ENCODE measurements at places on chromosomes 13 and 19. TPM values are rescaled to one million over a fixed set of nuclear protein-coding genes. Genes with fewer than 3 reads are reported as not detected.

Gene LAIR1
- 7.7 TPM for total RNA-seq

Gene SCN1B
- total RNA-seq = 0.96 TPM

Gene ZNF549
- total RNA-seq = 4.9 TPM

Gene ZNF468
- 13.3 TPM for total RNA-seq

Gene DNAJC15
- 16.6 TPM for total RNA-seq

Gene OR10H2
- not detected for total RNA-seq

Gene CD33
- 8.7 TPM for total RNA-seq

GRCh38 chr19:19655051-19655594, 8.4 kb downstream of the ATP13A1 start:
- peaks cover 72% of the 10 kb centered on the region for H3K36me3 ChIP-seq
- H3K27me3 ChIP-seq = no peaks in the 10 kb centered on the region
- peaks cover 4% of the 10 kb centered on the region for H3K4me1 ChIP-seq
- H3K4me3 ChIP-seq = no peak overlapping the region

DNA sequence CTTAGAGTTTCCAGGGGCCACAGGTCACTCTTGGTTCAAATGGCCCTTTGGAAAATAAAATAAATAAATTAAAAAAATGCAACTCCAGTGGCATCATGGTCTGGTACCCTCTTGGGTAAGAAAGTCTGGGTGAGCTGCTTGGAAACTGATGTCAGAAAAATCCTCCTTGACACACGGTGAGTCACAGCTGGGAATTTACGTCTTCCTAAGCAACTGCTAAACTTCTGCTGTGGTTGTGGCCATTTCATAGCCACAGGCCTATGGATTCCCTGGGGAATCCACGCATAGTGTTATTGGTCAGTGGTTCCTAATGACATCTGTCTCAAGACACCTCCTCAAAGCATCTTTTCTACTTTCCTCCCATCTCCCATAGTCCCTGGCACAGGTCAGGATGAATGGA, 220.8 kb downstream of the COG6 start:
- peaks cover 2% of the 10 kb centered on the region for H3K27me3 ChIP-seq
- H3K4me3 ChIP-seq = no peak overlapping the region
- H3K4me1 ChIP-seq = peaks cover 7% of the 10 kb centered on the region
- no peaks in the 10 kb centered on the region for H3K36me3 ChIP-seq
- no peak overlapping the region for H3K27ac ChIP-seq
- no peak for DNase-seq

- peak overlapping the region; percentile 93 for H3K4me3 ChIP-seq
- DNase-seq = peak; percentile 75
- peaks cover 16% of the 10 kb centered on the region for H3K4me1 ChIP-seq
- peaks cover 5% of the 10 kb centered on the region for H3K36me3 ChIP-seq
- peaks cover 34% of the 10 kb centered on the region for H3K27me3 ChIP-seq
These were observed 1.4 kb upstream of the MEGF8 start for GRCh38 chr19:42323852-42324654.

- H3K4me3 ChIP-seq = no peak within 1 kb of the TSS
- H3K27ac ChIP-seq = no peak within 1 kb of the TSS
- H3K27me3 ChIP-seq = no peaks in the 10 kb centered on the region
- peaks cover 10% of the 10 kb centered on the region for H3K4me1 ChIP-seq
- no peaks in the 10 kb centered on the region for H3K36me3 ChIP-seq
These were observed at the start of gene C5AR2 for GRCh38 chr19:47331931-47332547. TSS of gene C5AR2 (plus strand) at chr19:47332175. CDS start at chr19:47340800, 8,625 bp downstream.

- H3K27me3 ChIP-seq = no peaks in the 10 kb centered on the region
- H3K4me1 ChIP-seq = peaks cover 25% of the 10 kb centered on the region
- H3K4me3 ChIP-seq = peak overlapping the region; percentile 82
- peak overlapping the region; percentile 74 for H3K27ac ChIP-seq
- H3K36me3 ChIP-seq = peaks cover 38% of the 10 kb centered on the region
These were observed 6.9 kb downstream of the IL4I1 start for GRCh38 chr19:49889687-49890348.

DNA sequence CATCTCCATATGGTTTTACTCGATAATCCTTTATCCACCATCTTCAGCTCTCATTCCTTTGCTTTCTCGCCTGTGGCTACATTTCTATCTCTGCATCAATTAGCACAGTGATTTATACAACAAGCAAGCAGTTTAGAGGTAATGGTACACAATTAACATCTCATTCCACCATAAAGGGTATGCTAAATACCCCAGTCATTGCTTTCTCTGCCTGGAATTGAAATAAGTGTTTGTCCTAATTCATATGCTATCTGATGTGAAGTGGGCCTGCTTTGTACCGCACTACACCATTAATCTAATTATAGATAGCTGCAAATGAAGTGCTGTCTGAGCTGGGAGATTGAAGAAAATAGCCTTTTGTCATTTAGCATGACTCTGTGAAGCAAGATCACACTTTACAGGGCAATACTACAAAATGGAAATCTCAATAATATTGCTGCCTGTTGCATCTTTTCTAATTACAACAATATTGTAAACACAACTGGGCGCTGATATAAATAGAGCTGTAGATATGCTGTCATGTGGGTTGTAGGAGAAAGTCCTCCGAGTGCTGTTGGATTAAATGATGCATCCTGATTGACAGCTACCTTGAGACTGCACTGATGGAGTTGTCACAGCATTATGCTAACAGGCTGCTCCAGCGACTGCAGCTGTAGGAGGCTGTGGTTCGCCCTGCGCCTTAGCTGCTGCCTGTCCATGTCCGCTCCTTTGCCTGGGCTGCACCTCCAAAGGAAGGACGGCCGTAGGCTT, 78.2 kb downstream of the GGACT start:
- H3K27ac ChIP-seq = no peak overlapping the region
- no peak overlapping the region for H3K4me3 ChIP-seq
- no peak for DNase-seq
- peaks cover 22% of the 10 kb centered on the region for H3K4me1 ChIP-seq
- H3K36me3 ChIP-seq = no peaks in the 10 kb centered on the region
- H3K27me3 ChIP-seq = peaks cover 8% of the 10 kb centered on the region

DNA sequence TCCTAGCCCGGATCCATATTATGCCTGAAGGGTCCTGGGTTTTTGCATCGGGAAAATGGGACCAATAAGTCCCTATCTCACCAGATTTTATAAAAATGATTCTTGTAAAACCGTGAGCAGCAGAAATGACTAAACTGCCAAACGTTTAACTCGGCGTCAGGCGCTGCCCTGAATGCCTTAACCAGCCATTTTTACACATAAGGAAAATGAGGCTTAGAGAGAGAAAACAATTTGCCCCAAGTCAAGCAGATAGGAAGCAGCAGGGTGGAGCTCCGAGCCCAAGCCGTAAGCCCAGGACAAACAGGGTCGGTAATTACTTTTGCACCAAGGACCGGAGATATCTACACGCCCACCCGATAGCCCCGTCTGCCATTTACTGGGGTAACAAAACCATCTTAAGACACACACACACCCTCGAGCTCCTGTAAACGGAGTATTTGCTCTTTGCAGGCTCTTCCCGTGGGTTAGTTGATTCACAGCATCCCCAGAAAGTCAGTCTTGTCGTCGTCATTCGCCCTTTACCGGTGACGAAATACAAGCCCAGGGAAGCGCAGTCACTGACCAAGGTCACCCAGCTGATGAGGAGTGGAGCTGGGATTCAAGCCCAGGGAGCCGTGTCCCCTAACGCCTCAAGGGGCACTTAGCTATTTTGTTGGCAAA, 16.0 kb upstream of the MRI1 start:
- H3K4me1 ChIP-seq = peaks cover 17% of the 10 kb centered on the region
- peak overlapping the region; percentile 92 for H3K4me3 ChIP-seq
- DNase-seq = peak; percentile 73
- H3K27me3 ChIP-seq = no peaks in the 10 kb centered on the region

DNA sequence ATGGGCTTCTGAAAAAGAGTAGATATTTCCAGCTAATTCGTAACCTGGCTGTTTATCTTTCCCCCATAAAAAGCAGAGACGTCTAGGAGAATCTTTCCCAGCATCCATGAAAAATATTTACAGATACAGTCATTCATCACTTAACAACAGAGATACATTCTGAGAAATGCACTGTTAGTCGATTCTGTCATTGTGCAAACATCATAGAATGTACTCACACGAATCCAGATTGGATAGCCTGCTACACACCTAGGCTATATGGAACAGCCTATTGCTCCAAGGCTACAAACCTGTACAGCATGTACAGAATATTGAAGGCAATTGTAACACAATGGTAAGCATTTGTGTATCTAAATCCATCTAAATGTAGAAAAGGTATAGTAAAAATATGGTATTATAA, 530.2 kb upstream of the NBEA start:
- H3K27me3 ChIP-seq = no peaks in the 10 kb centered on the region
- no peak for DNase-seq
- no peaks in the 10 kb centered on the region for H3K36me3 ChIP-seq
- H3K27ac ChIP-seq = no peak overlapping the region
- H3K4me3 ChIP-seq = no peak overlapping the region

DNA sequence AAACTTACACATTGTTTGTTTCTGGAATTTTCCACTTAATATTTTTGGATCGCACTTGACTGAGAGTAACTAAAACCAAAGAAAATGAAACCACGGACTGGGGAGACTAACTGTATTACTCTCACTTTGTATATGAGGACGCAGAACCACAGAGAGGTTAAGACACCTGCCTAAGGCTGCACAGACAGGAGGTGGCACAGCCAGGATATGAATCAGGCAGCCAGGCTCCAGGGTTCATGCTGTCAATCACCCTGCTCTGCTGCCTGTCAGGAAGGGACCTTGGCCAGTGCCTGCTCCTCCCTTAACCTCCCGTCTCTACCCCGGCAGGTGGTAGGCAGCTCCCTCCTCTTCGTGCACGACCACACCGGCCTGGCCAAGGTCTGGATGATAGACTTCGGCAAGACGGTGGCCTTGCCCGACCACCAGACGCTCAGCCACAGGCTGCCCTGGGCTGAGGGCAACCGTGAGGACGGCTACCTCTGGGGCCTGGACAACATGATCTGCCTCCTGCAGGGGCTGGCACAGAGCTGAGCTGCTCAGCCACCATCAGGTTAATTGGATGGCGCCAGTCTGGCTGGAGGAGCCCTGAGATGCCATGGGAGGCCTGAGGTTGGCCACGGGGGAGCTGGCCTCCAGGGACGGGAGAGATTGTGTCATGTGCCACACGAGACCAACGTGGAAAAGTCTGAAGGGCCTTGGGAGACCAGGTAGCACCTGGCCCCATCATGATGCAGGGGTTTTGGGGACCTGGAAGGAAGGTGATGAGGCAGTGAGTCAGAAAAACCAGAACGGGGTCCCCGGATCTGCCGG, 11.0 kb downstream of the ACTMAP start:
- H3K27ac ChIP-seq = no peak overlapping the region
- H3K4me3 ChIP-seq = no peak overlapping the region
- no peaks in the 10 kb centered on the region for H3K27me3 ChIP-seq
- peaks cover 27% of the 10 kb centered on the region for H3K36me3 ChIP-seq

DNA sequence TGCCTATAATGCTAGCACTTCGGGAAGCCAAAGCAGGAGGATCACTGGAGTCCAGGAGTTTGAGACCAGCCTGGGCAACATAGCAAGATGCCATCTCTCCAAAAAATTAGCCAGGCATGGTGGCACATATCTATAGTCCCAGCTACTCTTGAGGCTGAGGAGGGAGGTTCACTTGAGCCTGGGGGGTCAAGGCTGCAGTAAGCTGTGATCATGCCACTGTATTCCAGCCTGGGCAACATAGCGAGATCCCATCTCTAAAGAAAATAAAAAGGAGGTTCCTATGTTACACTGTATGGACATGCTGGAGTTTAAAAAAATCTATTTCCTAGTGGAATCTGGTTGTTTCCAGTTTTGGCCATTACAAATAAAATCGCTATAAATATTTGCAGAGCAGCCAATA, 2.6 kb downstream of the CAB39L start:
- peaks cover 29% of the 10 kb centered on the region for H3K4me1 ChIP-seq
- no peak for DNase-seq
- peaks cover 11% of the 10 kb centered on the region for H3K36me3 ChIP-seq
- no peak overlapping the region for H3K4me3 ChIP-seq
- H3K27ac ChIP-seq = peak overlapping the region; percentile 98
- peaks cover 5% of the 10 kb centered on the region for H3K27me3 ChIP-seq

DNA sequence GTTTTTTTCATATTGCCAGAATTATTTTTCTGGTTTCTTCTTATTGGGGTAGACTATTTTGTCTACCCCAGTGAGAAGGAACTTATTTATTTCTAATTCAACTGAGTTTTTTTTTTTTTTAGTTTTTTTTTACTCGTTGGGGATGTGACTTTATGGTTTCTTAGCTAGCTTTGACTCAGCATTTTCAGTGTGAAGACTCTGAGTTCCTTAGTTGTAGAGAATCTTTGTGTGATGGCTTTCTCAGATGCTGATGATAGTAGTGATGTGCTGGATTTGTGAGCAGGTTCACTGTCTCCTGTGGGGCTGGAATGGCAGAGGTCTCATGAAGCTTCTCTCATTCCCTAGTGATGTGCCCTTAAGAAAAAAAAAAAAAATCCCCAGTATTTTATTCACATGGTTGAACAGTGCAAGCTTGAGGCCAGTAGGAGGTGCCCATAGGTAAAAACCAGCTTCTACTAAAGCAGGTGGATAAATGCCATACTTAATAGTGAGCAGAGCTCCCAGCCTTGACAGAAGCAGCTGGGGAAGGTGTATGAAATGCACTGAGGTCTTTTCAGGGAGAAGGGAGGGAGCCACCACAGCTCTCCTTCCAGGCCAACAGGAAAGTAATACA, 106.2 kb upstream of the KLF5 start:
- H3K27me3 ChIP-seq = no peaks in the 10 kb centered on the region
- DNase-seq = no peak
- peaks cover 31% of the 10 kb centered on the region for H3K36me3 ChIP-seq
- no peak overlapping the region for H3K4me3 ChIP-seq
- H3K27ac ChIP-seq = no peak overlapping the region

- H3K36me3 ChIP-seq = peaks cover 32% of the 10 kb centered on the region
- H3K4me3 ChIP-seq = peak overlapping the region; percentile 87
- peak overlapping the region; percentile 84 for H3K27ac ChIP-seq
- peak; percentile 87 for DNase-seq
- peaks cover 47% of the 10 kb centered on the region for H3K4me1 ChIP-seq
These were observed 2.0 kb downstream of the KLF2 start for GRCh38 chr19:16326401-16327168.

DNA sequence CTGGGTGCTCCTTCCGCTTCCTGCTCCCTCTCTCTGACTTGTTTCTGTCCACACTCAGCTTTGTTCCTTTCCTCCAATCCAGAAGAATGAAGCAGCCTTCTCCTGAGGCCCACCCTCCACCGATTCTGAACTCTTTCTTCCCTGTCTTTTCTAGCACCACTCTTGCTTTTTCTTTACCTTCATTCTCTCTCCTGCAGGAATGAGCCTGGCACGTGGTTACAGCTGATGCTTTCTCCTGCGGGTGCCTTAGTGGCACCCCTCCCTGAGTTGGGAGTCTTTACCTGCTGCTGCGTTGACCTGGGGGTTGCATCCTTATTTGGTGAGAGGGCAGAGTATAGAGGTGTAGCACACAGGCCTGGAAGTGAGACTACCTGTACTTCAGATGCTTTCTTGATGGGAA, 6.2 kb downstream of the UBAC2 start:
- peaks cover 68% of the 10 kb centered on the region for H3K36me3 ChIP-seq
- DNase-seq = no peak
- peaks cover 74% of the 10 kb centered on the region for H3K4me1 ChIP-seq

- H3K4me3 ChIP-seq = peak overlapping the region; percentile 97
- H3K4me1 ChIP-seq = peaks cover 35% of the 10 kb centered on the region
- DNase-seq = peak; percentile 83
- peaks cover 4% of the 10 kb centered on the region for H3K36me3 ChIP-seq
- H3K27me3 ChIP-seq = peaks cover 1% of the 10 kb centered on the region
- H3K27ac ChIP-seq = peak overlapping the region; percentile 99
These were observed 110.2 kb upstream of the DOCK9 start for GRCh38 chr13:99087954-99088491.
